GM13976 (cell line): ENCODE measurements at places on chromosomes 6 and 20.

DNA sequence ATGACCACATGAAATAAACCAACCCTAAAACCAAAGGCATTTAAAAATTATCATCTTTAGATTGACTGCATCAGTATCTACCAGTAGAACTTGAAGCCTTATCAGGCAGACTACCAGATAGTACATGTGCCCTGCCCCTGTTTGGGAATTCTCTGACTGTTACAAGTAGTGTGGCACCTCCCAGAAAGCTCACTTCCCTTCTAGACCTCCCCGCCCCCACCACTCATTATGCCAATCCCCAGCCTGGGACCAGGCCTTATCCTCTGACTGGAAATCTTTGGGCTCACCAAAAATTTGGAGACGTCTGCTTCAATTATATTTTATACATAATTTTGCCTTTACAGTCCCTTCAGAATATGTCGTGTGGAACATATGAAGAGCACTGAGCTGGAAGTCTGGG lies 155.6 kb downstream of the TFAP2B start:
- DNase-seq, result no peak

DNA sequence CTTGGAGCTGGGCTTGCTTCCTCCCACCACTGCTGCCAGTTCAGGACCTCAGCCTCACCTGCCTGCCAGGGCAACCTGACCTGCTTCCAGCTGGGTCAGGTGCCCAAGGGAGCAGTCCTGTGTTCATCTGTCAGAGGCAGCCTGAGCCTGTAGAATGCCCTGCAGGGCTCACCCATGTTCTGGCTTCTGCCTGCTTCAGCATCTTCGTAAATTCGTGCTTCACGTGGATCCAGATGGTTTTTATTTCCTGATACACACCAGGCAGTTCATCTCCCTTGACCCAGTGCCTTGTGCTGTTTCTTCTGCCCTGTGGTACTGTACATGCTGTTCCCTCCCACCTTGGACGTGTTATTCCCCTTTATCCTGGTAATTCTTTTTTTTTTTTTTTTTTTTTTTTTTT lies 50.2 kb downstream of the ARID1B start:
- DNase-seq, result no peak

DNA sequence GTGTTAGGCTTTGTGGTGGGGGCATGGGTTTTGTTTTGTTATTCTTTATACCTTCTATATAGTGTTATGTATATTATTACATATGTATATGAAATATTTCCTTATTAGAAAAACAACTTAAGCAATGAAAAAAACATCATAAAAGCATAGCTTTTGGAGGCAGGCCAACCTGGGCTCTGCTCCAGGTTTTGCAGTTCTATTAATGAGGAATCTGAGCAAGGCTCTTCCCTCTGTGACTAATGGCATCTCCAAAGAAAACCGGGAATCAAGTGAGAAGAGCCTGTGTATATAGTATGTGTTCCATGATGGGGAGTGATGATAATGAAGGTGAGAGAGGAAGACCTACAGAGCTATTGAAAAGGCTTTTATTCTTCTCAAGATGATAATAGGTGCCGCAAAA lies 291.1 kb downstream of the CLIC5 start:
- no peak for DNase-seq

DNA sequence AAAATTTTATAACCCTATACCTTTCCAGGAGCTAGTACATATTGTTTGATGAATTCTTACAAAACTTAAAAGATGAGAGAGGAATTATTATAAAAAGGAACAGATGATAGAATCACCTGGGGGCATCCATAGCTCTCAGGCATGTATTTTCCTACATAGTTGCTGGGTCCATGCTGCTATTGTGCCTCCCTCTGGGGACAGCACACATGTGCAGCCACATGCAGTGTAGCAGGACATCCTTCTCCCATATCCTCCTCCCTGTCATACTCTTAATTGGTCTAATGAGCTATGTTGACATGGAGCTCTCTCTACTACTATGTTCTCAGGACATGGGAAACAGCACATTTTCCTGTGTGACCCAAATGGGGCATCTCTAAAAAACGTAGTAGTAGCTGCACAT lies 898.2 kb upstream of the MAP3K7 start:
- no peak for DNase-seq

GRCh38 chr6:129730477-129731165 lies 20.6 kb upstream of the ARHGAP18 start:
- peak; percentile 43 for DNase-seq

GRCh38 chr6:160507420-160507819 lies 156.7 kb downstream of the LPA start:
- no peak for DNase-seq

GRCh38 chr6:150152891-150153876 lies 10.3 kb downstream of the PPP1R14C start:
- DNase-seq, result no peak

DNA sequence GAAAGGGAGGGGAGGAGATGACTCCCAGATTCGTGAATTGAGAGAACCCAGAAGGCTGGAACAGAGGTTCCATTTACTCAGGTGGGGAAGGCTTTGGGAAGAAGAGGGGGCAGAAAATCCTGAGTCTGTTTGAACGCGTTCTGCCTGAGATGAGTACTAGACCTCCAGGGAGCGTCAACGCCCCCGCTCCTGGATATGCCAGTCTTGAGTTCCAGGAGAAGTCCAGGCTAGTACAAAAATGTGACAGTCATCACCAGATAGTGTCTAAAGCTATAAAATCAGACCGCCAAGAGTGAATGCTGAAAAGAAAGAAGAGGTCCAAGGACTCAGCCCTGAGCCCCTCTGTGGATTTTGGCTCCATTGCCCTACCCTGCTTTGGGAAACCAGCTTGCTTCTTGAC lies 8.6 kb downstream of the AHCY start:
- no peak for DNase-seq

- DNase-seq, result no peak
Observed at GRCh38 chr20:41165001-41165882, 27.9 kb downstream of the PLCG1 start.

GRCh38 chr6:161443848-161444247 lies 170.0 kb upstream of the AGPAT4 start:
- DNase-seq, result no peak

DNA sequence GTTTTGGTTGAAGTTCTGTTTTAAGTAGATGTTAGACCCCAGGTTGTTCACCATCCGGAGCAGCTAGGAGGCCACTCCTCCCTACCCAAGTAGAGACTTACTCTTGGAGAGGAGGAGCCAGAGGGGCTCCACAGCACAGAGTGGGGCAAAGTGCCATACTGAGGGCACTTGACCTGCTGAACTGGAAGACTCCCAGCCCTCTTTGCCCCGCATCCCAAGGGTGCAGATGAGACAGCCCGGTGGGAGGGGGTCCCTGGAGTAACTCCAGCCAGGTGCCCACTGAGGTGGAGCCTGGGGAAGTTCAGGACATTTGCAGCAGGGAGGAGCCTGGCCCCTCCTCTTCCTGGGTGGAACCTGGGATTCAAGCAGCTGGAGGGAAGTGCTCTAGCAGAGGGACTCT lies 102.1 kb upstream of the GPR6 start:
- DNase-seq, result no peak

GRCh38 chr6:158972241-158973233 lies 27.5 kb downstream of the RSPH3 start:
- peak; percentile 53 for DNase-seq
